NCI-H524 (cell line): ENCODE measurements at places on chromosomes 5 and 9.
A peak's percentile ranks its signal among the peaks of the same experiment; 100 is the strongest.

DNA sequence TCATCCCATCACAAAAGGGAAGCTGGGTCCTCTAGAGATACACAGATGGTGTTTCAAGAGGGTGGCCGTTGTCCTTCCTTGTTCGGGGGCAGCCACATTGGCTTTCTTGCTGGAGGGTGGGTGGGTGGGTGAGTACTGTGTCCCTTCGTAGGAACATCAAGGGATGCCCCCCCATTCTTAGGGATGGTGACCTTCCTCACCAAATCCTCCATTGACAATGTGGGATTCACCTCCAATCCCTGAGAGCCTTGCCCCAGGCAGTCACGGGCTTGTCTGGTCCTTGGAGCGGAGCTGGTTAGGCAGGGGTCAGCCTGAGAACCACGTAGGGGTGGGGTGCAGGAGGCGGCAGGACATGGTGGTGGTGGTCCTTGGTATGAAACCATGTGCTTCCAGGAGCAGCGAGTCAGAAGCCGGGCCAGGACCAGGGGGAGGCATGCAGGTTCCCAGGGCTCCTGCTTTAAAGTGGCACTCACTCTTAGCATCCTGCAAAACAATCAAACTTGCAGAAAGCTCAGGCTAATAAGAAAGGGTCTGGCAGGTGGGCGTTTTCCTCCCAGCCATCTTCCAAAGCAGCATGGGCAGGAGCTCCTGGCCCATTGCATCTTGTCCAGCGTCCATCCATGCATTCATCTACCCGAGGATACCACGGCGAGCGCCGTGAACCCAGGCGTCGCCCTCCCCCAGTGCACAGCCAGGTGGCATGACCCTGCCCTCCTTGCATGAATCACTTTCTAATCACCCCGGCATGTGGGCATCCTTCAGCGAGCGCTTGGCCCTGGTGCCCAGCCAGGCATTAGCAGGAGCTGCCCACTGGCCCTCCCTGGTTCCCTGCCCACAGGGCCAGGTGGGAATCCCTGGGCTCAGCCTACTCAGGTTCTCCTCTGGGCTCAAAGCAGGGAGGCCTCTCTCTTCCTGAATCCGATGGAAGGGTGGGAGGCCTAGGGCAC is 76.4 kb downstream of the NTNG2 start:
- DNase-seq = no peak

- no peak for DNase-seq
Observed at GRCh38 chr5:97536683-97537082, 353.6 kb upstream of the RIOK2 start.

- DNase-seq = no peak
Observed at GRCh38 chr9:97558701-97559101, 57.2 kb downstream of the TMOD1 start.

DNA sequence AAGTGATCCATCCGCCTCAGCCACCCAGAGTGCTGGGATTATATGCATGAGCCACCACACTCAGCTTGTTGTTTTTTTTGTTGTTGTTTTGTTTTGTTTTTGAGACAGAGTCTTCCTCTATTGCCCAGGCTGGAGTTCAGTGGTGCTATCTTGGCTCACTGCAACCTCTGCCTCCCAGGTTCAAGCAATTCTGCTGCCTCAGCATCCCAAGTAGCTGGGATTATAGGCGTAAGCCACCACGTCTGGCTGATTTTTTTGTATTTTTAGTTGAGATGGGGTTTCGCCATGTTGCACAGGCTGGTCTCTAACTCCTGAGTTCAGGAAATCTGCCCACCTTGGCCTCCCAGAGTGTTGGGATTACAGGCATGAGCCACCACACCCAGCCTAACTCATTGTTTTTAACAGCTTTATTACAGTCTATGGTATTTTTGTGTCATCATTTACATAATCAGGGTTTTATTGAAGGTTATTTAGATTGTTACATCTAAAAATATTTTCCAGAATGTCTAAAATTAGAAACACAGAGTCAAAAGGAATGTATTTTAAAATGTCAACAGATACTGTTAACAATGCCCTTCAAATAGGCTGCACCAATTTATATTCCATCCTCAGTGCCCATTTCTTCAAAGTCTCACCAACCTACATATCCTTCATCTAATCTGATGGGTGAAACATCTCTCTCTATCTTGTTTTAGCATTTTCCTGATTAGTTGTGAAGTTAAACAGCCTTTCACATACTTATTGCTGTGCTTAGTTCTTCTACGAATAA is 18.6 kb downstream of the KIF3A start:
- DNase-seq = no peak

GRCh38 chr5:149860801-149861322 is 83.7 kb downstream of the PDE6A start:
- DNase-seq = no peak

DNA sequence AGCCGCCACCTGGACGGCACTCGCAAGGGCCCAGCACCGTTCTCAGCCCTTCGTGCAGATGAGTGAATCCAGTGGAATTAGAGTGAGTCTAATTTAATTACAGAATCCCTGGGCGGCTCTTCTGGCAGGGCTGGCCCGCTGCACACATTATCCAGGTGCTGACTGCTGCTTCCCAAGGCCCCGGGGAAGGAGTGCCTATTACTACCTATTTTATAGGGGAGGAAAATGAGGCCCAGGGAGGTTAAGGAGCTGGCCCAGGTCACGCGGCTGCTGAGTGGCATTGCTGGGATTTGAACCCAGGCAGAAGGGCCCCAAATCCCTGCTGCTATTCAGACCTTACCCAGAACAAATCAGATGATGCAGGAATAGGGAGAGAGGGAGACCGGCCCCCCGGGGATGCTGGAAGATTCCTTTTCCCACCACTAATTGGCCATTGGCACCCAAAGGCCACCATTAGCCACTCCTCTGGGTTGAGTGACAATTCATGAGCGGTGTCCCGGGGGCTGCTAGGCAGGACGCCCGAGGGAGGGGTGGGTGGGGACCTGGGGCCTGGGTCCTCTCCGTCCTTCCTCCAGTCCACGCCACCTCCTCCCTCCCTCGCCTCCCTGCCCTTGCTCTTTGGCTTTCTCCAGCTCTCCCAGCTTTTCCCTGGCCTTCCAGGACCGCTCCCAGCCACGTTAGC is 10.3 kb upstream of the QRFP start:
- no peak for DNase-seq

GRCh38 chr5:170860818-170861666 is 776 bp upstream of the RANBP17 start:
- no peak for DNase-seq

- peak; percentile 62 for DNase-seq
Observed at GRCh38 chr5:123104607-123105006, 15.6 kb downstream of the PRDM6 start.

GRCh38 chr9:10804486-10804885 is 191.7 kb upstream of the PTPRD start:
- no peak for DNase-seq

GRCh38 chr5:40446910-40447309 is 232.8 kb upstream of the PTGER4 start:
- no peak for DNase-seq

DNA sequence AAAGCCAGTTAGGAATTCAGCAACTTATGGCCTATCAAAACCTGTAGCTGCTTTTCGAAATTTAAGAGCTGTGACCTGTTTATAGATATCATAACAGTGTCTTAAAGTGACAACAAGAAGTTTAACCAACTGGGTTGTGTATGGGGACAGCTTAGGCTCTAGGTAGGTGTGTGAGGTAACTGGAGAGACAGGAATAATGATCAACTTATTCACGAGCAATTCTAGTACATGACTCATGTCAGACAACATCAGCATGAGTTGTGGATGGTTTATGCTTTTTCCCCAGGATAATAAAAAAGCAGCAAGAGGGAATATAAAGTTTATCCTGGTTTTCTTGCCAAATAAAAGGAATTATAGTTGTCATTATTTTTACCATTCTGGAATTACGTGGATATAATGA is 88.6 kb downstream of the GDNF start:
- no peak for DNase-seq

GRCh38 chr5:59830536-59831200 is 62.9 kb downstream of the PDE4D start:
- no peak for DNase-seq

- no peak for DNase-seq
Observed at GRCh38 chr9:109742776-109743348, 37.1 kb upstream of the PALM2AKAP2 start.

GRCh38 chr5:169980418-169981053 is at the start of gene INSYN2B:
Gene INSYN2B (minus strand): TSS chr5:169980495. CDS start chr5:169883898, 96,597 bp downstream.
- DNase-seq = peak; percentile 75

DNA sequence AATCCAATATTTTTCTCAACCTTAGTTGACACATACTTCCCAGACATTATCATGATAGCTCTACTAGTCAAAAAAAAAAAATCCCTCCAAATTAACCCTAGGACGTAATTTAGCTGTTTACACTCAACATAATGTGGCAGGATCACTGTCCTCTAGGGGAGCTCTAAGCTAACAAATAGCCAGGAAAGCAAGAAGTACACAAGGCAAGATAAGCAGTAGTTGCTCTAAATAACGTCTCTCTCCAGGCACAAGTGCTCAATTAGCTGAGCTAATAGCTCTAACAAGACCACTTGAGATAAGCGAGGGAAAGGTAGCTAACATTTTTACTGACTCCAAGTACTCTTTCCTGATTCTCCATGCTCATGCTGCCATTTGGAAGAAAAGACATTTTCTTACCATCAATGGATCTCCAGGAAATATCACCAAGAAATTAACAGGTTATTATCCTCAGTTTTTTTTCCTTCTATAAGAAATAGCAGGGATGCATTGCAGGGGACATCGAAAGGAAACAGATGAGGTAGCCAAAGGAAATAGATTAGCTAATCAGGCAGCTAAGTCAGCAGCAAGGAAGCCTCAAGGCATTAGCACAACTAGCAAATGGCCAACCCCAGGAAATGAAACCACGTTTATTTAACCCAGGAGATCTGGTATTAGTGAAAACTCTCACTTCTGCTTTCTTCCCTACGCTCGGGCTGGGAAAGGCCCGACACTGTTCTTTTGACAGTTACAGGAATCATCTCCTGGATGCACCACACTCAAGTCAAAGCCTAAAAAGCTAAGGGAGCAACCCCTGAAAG is 614.1 kb downstream of the PTPRD start:
- no peak for DNase-seq

- DNase-seq = no peak
Observed at GRCh38 chr5:181134259-181134658, 3.3 kb upstream of the OR2V1 start.

DNA sequence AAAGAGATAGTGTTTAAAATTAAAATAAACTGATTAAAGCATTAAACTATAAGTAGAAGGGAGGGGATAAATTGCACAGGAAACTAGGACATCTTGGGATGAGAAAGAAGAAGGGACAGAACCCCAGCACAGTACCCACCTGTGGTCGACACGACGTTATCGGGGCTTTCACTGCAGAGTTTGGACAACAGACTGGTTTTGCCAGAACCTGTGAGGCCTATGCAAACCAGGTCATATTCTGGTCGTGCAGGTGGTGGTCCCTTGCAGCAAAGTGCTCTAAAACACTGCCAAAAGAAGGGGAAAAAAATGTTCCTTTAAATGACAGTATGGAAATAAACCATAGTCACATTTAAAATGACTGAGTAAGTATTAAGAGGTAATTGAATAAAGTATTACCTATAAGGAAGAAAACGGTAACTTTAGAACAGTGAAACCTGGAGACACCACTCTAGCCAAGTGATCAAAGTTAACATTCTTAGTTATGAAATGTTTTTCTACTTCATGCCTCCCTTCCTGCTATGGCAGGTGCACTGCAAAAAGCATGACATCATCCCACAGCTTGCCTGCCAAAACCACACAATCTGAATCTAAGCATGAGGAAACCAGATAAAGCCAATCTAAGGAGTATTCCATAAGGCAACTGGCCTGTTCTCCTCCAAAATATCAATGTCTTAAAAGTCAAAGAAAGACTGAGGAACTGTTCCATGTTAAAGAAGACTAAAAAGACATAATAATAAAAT is 138.6 kb downstream of the ARL15 start:
- DNase-seq = no peak

DNA sequence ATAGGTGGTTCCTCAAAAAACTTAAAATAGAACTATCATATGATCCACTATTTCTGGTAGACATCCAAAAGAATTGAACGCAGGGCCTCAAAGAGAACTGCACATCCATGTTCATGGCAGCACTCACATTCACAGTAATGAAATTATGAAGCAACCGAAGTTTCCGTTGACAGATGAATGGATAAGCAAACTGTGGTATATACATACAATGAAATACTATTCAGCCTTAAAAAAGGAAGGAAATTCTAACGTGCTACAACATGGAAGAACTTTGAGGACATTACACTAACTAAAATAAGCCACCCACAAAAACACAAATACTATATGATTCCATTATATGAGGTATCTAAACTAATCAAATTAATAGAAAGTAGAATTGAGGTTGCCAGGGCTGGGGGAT is 18.5 kb downstream of the CENPK start:
- DNase-seq = no peak

GRCh38 chr5:160471761-160472160 is 50.1 kb downstream of the PTTG1 start:
- DNase-seq = no peak

DNA sequence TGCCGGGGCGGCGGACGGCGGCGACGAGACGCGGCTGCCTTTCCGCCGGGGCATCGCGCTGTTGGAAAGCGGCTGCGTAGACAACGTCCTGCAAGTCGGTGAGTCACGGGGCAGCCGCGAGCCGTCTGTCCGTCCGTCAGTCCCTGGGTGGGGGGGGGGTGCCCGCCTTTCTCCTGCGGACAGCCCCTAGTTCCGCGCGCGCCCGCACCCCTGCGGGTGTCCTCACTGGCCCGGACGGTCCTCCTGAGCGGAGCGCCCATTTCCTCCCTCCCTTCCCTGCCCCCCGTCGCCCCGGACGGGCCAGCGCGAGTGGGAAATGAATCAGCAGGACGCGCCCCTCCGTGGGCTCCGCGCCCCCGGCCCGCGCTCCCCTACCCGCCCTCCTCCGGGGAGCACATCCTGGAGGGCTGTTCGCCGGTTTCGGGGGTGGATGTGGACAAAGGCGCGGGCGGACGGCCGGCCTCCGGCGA is 828 bp downstream of the ZSWIM6 start:
- DNase-seq = peak; percentile 26
